Ovary (tissue), 10 donors: ENCODE measurements at places on chromosomes 11 and 22. TPM values are rescaled to one million over a fixed set of nuclear protein-coding genes. Genes with fewer than 3 reads are reported as not detected.

Gene BTBD18
- not detected for total RNA-seq

GRCh38 chr11:12100841-12101242, 9.5 kb upstream of the MICAL2 start:
- H3K4me3 ChIP-seq = no peak overlapping the region
- H3K4me1 ChIP-seq = peaks cover 1% of the 10 kb centered on the region
- no peaks in the 10 kb centered on the region for H3K27me3 ChIP-seq
- DNase-seq = no peak
- H3K36me3 ChIP-seq = no peaks in the 10 kb centered on the region

- no peaks in the 10 kb centered on the region for H3K36me3 ChIP-seq
- H3K27me3 ChIP-seq = peaks cover 4% of the 10 kb centered on the region
- no peak overlapping the region for H3K27ac ChIP-seq
- H3K4me3 ChIP-seq = no peak overlapping the region
Measured at GRCh38 chr22:50010676-50011446, 1.7 kb downstream of the IL17REL start.

GRCh38 chr11:12482839-12483238, 105.5 kb downstream of the PARVA start:
- H3K27ac ChIP-seq = no peak overlapping the region
- no peaks in the 10 kb centered on the region for H3K36me3 ChIP-seq
- H3K4me3 ChIP-seq = no peak overlapping the region
- no peak for DNase-seq

Gene RRM1
- total RNA-seq = 24.7 TPM

DNA sequence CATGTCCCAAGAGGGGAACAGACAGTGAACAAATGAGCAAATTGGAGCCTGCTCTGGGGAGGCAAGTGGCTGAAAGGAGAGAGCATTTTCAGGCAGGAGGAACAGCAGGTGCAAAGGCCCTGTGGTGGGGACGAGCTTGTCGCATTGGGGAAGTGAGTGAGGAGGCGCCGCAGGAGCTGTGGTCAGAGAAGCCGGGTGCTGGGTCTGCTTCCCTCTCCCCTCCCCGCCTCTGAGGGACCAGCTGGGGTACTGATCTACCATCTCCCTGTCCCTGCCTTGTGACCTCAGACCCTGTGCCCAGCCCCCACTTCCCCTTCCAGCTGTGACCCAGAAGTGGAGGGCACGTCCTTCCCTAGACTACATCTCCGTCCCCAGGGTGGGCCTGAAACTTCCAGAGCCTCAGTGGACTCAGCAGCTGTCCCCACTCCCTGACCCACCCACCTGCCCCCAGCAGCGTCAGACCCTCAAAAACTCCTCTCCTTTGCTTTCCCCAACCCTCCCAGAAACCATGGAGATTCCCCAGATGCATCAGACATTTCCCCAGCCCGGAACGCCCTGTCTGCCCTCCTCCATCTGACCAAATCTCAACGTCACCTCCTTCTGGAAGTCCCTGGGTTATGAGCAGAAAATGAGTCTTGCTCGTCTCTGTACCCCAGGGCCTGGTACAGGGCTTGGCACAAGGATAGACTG, 19.7 kb upstream of the PDGFB start:
- H3K4me3 ChIP-seq = no peak overlapping the region
- no peaks in the 10 kb centered on the region for H3K36me3 ChIP-seq
- no peak for DNase-seq
- no peaks in the 10 kb centered on the region for H3K27me3 ChIP-seq
- H3K4me1 ChIP-seq = no peaks in the 10 kb centered on the region
- H3K27ac ChIP-seq = no peak overlapping the region
